ENCODE measurements at places on chromosomes 5 and 9. TPM values are rescaled to one million over a fixed set of nuclear protein-coding genes. Genes with fewer than 3 reads are reported as not detected.

ZNF608 gene
- 82.1 TPM for total RNA-seq

DNA sequence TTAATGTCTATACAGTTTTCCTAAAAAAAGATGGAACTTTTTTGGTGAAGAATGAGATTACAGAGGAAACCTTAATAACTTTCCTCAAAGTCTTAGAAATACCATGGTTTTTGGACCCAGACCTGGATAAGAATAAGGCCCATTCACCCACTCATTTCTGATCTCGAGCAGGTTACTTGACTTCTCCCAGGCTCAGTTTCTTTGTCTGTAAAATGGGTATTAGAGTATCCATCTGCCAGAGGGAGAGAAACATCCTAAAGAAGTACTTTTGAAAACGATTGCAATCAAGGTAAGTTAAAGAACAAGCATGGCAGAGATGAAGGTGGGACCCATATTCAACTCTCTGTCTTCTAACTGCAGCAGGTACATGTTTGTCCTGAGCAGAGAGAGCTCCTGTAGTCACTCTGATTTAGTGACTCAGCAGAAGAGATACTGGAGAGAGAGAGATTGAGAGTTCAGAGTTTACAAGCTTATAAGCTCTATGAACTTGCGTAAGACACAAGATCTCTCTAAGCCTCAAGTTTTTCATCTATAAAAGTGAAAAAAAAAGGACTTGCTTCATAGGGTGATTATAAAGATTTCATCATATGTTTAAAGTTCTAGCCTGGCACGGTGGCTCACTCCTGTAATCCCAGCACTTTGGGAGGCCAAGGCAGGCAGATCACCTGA is 379.4 kb upstream of the SGCD start:
- no peak overlapping the region for H3K27ac ChIP-seq
- no peak for DNase-seq
- no peaks in the 10 kb centered on the region for H3K36me3 ChIP-seq
- no peaks in the 10 kb centered on the region for H3K27me3 ChIP-seq

GRCh38 chr5:5017827-5018577 is 122.1 kb upstream of the ADAMTS16 start:
- H3K27ac ChIP-seq = no peak overlapping the region
- no peaks in the 10 kb centered on the region for H3K27me3 ChIP-seq
- no peak for DNase-seq
- no peaks in the 10 kb centered on the region for H3K4me1 ChIP-seq
- no peaks in the 10 kb centered on the region for H3K36me3 ChIP-seq

SFXN1 gene
- 30.5 TPM for total RNA-seq

DNA sequence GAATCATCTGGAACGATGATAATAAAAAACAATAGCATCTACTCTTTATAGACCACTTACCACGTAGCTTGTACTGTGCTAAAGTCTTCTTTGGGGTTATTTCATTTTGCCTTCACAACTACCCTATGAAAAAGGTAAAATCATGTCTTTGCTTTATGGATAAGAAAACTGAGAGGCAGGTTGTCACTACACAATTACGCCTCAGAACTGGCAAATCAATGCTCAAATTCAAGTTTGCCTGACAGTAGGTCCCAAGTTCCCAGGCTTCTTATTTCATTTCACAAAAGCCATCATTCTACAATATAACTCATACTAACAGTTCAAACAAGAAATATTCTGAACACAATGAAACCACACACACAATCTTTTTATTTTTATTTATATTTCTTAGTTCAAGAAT is 258.5 kb downstream of the GABRB2 start:
- H3K4me1 ChIP-seq = no peaks in the 10 kb centered on the region
- no peaks in the 10 kb centered on the region for H3K27me3 ChIP-seq
- DNase-seq = no peak
- H3K4me3 ChIP-seq = no peak overlapping the region
- H3K36me3 ChIP-seq = no peaks in the 10 kb centered on the region
- H3K27ac ChIP-seq = no peak overlapping the region

CANX gene
- 381 TPM for total RNA-seq

TLR4 gene
- total RNA-seq = 31.1 TPM

DNA sequence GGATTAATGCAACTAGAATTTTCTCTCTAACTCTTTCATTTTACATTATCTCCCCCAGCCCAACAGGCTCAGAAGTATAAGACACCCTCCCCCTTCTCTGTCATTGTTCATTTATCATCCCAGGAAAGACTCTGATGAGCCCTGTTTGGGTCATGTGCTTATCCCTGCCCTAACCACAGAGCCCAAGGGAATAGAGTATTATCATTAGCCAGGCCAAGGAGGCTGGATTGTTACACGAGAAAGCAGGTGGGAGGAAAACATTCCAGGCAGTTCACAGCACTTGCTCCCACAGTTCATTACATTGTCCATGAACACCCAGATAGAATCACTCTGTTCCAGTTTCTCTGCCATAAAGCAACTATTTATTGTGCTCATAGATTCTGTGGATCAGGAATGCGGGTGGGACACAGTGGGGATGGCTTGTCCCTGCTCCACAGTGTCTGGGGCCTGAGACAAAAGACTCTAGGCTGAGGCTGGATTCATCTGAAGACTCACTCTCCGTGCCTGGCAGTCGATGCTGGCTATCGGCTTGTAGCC is 59.5 kb upstream of the TMEM215 start:
- DNase-seq = no peak
- H3K36me3 ChIP-seq = no peaks in the 10 kb centered on the region
- no peak overlapping the region for H3K4me3 ChIP-seq
- no peaks in the 10 kb centered on the region for H3K27me3 ChIP-seq

GRCh38 chr5:7000310-7000709 is 287.1 kb downstream of the TENT4A start:
- no peaks in the 10 kb centered on the region for H3K36me3 ChIP-seq
- no peak overlapping the region for H3K4me3 ChIP-seq
- no peak overlapping the region for H3K27ac ChIP-seq

GRCh38 chr9:86242071-86242470 is 17.4 kb downstream of the C9orf153 start:
- no peaks in the 10 kb centered on the region for H3K27me3 ChIP-seq
- H3K4me1 ChIP-seq = peaks cover 3% of the 10 kb centered on the region
- no peak overlapping the region for H3K27ac ChIP-seq
- DNase-seq = no peak

- no peaks in the 10 kb centered on the region for H3K36me3 ChIP-seq
- DNase-seq = no peak
- H3K27me3 ChIP-seq = no peaks in the 10 kb centered on the region
- no peak overlapping the region for H3K4me3 ChIP-seq
Observed at GRCh38 chr5:103621548-103621930, 59.0 kb upstream of the NUDT12 start.

GRCh38 chr5:13957032-13957645 is 12.7 kb upstream of the DNAH5 start:
- no peak for DNase-seq
- H3K27me3 ChIP-seq = no peaks in the 10 kb centered on the region
- no peak overlapping the region for H3K27ac ChIP-seq

DNA sequence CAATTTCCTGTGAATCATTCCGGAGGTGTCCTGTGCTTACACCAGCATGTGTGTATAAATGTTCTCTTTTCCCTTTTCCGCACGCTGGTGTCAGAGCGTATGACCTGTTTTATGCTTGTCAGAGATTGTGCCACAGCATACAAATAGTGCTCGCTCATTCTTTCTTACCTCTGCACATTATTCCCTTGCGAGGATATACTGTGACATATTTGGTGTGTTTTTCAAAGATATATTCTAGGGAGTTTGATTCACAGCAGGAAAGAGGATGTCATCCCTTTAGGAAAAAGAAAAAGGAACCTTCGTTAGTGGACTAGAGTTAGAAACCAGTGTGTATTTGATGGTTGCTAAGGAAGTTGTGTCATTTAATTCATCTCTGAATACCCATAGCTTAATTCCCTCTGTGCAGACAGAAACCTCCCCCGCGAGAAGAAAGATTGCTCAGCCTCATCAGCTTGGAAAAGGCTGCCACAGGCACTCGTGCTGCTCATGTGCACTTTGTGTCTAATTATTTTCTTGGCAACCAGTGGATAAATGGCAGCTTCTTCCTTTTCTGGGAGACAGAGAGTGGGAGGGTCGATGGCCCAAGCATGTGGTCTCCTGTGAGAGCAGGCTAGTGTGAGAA is 14.7 kb upstream of the CCIN start:
- DNase-seq = no peak
- H3K27me3 ChIP-seq = no peaks in the 10 kb centered on the region
- no peaks in the 10 kb centered on the region for H3K36me3 ChIP-seq
- no peaks in the 10 kb centered on the region for H3K4me1 ChIP-seq

- no peaks in the 10 kb centered on the region for H3K4me1 ChIP-seq
- no peaks in the 10 kb centered on the region for H3K27me3 ChIP-seq
- no peak overlapping the region for H3K4me3 ChIP-seq
- no peaks in the 10 kb centered on the region for H3K36me3 ChIP-seq
- DNase-seq = no peak
- no peak overlapping the region for H3K27ac ChIP-seq
Observed at GRCh38 chr5:7991125-7991821, 122.3 kb downstream of the MTRR start.

GRCh38 chr5:38167562-38167996 is 90.8 kb upstream of the EGFLAM start:
- no peak overlapping the region for H3K27ac ChIP-seq
- DNase-seq = no peak
- no peaks in the 10 kb centered on the region for H3K27me3 ChIP-seq
- no peaks in the 10 kb centered on the region for H3K4me1 ChIP-seq
- no peak overlapping the region for H3K4me3 ChIP-seq

TRIP13 gene
- total RNA-seq = 2.3 TPM

GRCh38 chr5:108232805-108233204 is 149.1 kb downstream of the FBXL17 start:
- no peaks in the 10 kb centered on the region for H3K4me1 ChIP-seq
- H3K4me3 ChIP-seq = no peak overlapping the region
- no peak overlapping the region for H3K27ac ChIP-seq
- H3K36me3 ChIP-seq = no peaks in the 10 kb centered on the region
- H3K27me3 ChIP-seq = no peaks in the 10 kb centered on the region

- H3K27ac ChIP-seq = no peak overlapping the region
- no peak for DNase-seq
- no peaks in the 10 kb centered on the region for H3K4me1 ChIP-seq
- no peak overlapping the region for H3K4me3 ChIP-seq
- no peaks in the 10 kb centered on the region for H3K27me3 ChIP-seq
- H3K36me3 ChIP-seq = no peaks in the 10 kb centered on the region
Observed at GRCh38 chr5:82050955-82051354, 79.1 kb downstream of the ATG10 start.

DNA sequence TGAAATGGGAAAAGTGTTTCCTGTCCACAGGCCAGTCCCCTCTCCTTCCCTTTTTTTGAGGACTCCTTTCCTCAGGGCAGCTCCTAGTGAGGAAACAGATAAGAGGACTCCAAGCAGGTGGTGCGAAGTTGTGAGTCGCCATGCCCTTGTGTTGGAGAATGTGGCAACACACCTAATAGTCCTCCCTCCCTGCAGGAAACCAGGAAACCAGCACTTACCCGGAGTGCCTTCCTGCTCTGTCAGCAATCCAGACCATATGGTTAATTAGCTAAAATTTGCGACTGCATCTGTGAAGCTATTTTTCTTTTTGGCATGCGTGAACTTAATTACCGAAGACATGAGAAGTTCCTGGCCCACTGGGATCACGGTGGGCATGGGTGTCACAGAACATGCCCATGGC is 69.9 kb downstream of the TRIM32 start:
- no peak for DNase-seq
- no peaks in the 10 kb centered on the region for H3K27me3 ChIP-seq
- H3K36me3 ChIP-seq = no peaks in the 10 kb centered on the region

SPATA9 gene
- 0.32 TPM for total RNA-seq

DNA sequence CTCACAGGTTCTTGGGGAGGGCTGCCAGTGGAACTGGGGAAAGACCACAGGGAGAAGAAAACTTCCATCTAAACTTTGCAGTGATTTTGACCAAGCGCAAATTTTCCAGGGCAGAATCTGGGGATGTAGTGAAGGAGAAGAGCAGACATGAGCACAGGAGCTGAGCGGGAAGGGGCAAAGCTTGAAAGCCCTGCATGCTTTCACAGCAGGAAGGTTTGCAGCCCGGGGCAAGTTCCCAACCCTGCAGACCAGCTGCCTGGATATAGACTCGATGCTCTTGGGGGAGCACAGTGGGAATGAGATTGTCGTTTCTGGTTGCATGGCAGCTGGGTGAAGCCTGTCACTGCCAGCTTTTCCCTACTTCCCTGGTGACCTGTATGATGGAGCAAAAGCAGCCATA is 276.8 kb upstream of the RORB start:
- H3K36me3 ChIP-seq = no peaks in the 10 kb centered on the region
- no peaks in the 10 kb centered on the region for H3K4me1 ChIP-seq
- H3K4me3 ChIP-seq = no peak overlapping the region

- H3K27ac ChIP-seq = no peak overlapping the region
- no peak overlapping the region for H3K4me3 ChIP-seq
- no peaks in the 10 kb centered on the region for H3K27me3 ChIP-seq
- no peak for DNase-seq
- H3K4me1 ChIP-seq = no peaks in the 10 kb centered on the region
- H3K36me3 ChIP-seq = no peaks in the 10 kb centered on the region
Observed at GRCh38 chr5:145198525-145199260, 636.4 kb downstream of the PRELID2 start.

- H3K36me3 ChIP-seq = no peaks in the 10 kb centered on the region
- no peak for DNase-seq
- H3K27ac ChIP-seq = no peak overlapping the region
Observed at GRCh38 chr5:118551716-118552115, 436.6 kb downstream of the DTWD2 start.

FGF1 gene
- 6.6 TPM for total RNA-seq

GRCh38 chr9:129101279-129101678 is 9.3 kb downstream of the CRAT start:
- H3K4me1 ChIP-seq = no peaks in the 10 kb centered on the region
- no peak overlapping the region for H3K27ac ChIP-seq
- H3K36me3 ChIP-seq = no peaks in the 10 kb centered on the region
- no peaks in the 10 kb centered on the region for H3K27me3 ChIP-seq
- DNase-seq = no peak

DNA sequence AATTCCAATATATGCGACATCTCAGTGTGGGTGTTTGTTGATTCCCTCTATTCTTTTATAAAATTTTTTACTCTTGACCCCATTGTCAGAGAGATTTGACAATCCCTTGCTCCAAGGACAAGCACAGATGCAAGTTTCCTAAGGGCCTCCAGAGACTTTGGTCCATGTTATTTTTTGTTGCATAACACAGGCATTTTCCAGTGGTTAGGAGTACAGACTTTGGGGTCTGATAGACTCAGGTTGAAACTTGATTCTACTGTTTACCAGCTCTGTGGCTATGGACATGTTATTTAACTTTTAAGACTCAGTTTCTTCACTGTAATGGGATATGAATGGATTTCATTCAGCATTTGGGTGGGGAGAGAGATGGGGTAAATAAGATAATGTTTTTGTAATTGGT is 361.3 kb downstream of the ENC1 start:
- H3K36me3 ChIP-seq = no peaks in the 10 kb centered on the region
- no peaks in the 10 kb centered on the region for H3K4me1 ChIP-seq
- no peak for DNase-seq
- H3K27ac ChIP-seq = no peak overlapping the region
- no peaks in the 10 kb centered on the region for H3K27me3 ChIP-seq

FNBP1 gene
- total RNA-seq = 49.8 TPM

- H3K36me3 ChIP-seq = no peaks in the 10 kb centered on the region
- H3K27me3 ChIP-seq = no peaks in the 10 kb centered on the region
- no peak for DNase-seq
- H3K4me1 ChIP-seq = no peaks in the 10 kb centered on the region
Observed at GRCh38 chr9:89481538-89481915, 16.4 kb downstream of the SEMA4D start.

- H3K4me1 ChIP-seq = no peaks in the 10 kb centered on the region
- H3K27me3 ChIP-seq = no peaks in the 10 kb centered on the region
- H3K27ac ChIP-seq = no peak overlapping the region
- no peaks in the 10 kb centered on the region for H3K36me3 ChIP-seq
Observed at GRCh38 chr5:108409786-108410185, 27.9 kb upstream of the FBXL17 start.

PCDHA1 gene
- total RNA-seq = not detected

- no peak overlapping the region for H3K27ac ChIP-seq
- peak overlapping the region; percentile 51 for H3K4me3 ChIP-seq
- no peaks in the 10 kb centered on the region for H3K27me3 ChIP-seq
- DNase-seq = peak; percentile 75
- no peaks in the 10 kb centered on the region for H3K4me1 ChIP-seq
Observed at GRCh38 chr5:141326088-141326854, 4.0 kb upstream of the PCDHGA1 start.

Data from breast epithelium (tissue), 4 donors.